ENCODE measurements at places on chromosomes 2 and 18.

DNA sequence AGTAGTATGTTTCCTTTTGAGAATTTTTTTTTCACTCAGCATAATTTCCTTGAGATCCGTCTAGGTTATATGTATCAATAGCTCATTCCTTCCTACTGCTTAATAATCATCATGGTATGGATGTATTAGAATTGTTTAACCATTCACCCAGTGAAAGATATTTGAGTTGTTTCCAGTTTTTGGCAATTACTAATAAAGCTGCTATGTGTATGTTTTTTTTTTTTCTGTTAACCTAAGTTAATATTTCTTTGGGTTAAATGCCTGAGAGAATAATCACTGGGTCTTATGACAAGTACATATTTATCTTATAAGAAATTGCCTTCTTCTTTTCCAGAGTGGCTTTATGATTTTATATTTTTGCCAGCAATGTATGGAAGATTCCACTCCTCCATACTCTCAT lies 96.4 kb upstream of the ST6GAL2 start:
- DNase-seq, result no peak

GRCh38 chr2:20675701-20676352 lies 8.9 kb downstream of the GDF7 start:
- no peak for DNase-seq

GRCh38 chr18:12593866-12594265 lies 64.0 kb downstream of the SPIRE1 start:
- DNase-seq, result no peak

DNA sequence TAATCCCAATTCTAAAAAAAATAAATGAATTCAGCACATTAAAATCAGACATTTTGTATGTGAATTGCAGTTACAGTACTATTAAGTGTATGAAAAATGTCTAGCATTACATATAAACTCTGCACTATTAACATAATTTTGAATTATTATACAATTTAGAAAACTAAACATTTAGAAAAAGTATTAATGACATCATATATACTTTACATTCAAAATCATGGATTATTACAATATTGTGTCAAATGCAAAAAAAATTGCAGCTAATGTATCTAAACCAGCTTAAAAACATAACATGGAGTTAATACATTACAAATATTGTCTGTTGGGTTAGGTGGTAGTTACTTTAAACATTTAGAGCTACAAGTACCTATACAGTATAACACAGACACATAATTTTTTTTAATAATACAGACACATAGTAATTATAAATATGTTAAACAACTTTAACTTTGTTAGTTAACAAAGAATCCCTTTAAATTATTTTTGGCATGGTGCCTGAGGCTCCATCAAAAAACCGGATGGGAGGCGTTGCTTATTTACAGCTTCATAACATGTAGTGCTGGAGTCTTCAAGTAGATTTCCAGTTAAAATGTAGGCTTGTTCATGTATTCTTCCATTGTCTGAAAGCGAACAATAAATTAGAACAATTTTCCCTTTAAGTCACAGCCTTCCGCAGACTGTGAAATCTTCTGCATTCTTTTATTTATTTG lies 79.1 kb downstream of the AP1S3 start:
- DNase-seq, result no peak

- DNase-seq, result no peak
These were observed 858.8 kb upstream of the GYPC start for GRCh38 chr2:125797192-125797591.

- DNase-seq, result no peak
These were observed 2012.3 kb upstream of the PIK3C3 start for GRCh38 chr18:39942702-39943101.

- DNase-seq, result no peak
These were observed 66.4 kb downstream of the BABAM2 start for GRCh38 chr2:27956888-27957287.

DNA sequence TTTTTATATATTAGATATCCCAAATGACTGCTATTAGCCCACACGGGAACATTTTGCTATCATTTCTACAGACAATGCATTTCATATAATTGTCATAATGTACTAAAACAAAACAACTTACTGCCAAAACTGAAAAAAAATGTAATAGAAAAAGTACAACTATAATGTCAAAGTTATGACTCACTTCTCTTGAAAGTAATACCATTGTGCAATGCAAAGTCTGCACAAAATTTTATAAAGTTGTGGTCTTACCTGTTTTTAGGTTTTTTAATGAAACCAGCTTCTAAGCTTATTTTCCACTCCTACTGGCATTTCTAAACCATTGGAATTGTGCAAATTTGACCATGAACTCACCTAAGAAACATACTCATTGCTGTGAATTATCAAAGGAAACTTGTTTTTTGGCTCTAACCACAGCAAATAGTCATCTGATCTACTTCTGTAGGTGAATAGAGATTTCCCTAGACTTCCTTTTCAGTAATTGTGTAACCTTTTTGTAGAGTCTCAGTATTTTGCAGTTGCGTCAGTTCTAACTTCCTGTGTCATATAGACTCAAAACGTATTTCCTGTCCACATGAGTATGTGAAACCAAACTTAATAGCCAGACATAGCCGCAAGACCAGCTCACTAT lies 31.9 kb upstream of the TFPI start:
- no peak for DNase-seq

DNA sequence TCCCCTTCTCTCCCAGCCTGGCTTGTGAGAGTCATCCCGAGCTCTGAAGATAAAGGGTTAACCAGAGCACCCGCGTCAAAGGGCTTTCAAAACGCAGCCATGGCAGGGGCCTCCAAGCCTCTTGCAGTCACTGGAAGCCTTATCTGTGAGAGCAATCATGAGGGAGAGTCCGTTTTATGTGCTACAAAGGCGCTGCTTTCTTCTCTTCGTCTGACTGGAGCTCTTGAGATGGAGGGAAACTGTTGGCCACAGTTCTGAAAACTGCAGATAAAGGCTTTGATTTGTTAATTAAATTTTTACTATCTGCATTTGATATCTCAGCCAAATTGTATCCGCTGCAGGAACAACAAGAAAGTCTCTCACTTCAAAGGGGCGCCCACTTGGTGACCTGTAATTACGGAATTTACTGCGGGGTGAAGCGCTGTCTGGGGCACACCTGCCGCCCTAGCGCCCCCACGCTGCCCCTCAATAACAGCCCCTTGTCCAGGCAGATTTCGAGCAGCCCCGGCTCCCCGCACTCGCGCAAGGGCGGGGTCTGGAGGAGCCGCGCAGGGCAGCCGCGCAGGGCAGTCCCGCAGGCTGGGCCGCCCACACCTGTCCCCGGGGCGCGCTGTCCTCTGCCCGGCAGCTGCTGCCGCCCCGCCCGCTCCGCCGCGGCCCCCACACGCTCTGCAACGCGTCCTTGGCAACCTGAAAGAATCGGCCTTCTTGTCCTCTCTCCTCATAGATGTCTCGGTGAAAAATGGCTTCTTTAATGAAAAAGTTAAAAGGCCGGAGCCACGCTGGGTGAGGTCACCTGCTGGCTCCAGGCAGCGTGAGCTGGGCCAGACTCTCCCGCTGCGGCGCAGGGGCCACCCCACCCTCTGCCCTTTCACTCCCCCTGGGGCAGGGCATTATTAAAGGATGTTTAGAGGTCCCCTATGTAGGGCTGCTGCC lies 217.9 kb downstream of the VAPA start:
- DNase-seq, result no peak

DNA sequence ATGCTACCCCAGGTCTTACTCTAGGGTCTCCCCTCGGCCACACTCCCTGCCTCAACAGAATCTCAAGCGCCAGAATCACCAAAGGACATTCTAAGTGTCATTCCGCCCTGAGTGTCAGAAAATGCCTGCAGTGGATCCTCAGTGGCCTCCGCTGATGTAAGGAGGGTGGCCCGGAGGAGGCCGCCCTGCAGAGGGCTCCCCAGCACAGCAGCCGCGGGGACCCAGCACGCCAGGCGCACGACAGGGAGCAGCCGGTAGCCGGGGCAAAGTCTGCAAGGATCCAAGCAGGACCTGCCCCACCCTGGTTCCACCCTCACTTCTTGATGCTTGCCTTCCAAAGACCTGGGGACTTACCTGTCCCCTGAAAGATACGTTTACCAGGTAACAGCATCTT lies 54.2 kb upstream of the ID2 start:
- DNase-seq, result no peak

DNA sequence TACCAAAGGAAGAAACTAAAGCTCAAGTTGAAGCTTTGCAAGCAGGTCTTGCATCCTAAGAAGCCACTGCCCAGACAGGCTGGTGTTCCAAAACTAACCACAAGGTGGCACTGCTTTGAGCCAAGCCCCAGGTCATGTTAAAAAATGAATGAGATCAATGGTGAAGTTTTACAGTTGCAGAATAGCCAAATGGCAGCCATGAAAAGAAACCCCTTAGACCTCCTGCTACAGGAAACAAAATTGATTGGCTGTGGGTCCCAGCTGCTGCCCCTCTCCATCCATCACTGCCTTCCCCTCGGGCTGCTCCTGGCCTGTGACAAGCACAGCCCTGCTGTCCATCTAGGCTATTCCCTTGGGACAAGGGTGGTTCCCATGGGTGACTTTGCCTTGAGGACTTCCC lies 20.7 kb upstream of the MREG start:
- peak; percentile 71 for DNase-seq

DNA sequence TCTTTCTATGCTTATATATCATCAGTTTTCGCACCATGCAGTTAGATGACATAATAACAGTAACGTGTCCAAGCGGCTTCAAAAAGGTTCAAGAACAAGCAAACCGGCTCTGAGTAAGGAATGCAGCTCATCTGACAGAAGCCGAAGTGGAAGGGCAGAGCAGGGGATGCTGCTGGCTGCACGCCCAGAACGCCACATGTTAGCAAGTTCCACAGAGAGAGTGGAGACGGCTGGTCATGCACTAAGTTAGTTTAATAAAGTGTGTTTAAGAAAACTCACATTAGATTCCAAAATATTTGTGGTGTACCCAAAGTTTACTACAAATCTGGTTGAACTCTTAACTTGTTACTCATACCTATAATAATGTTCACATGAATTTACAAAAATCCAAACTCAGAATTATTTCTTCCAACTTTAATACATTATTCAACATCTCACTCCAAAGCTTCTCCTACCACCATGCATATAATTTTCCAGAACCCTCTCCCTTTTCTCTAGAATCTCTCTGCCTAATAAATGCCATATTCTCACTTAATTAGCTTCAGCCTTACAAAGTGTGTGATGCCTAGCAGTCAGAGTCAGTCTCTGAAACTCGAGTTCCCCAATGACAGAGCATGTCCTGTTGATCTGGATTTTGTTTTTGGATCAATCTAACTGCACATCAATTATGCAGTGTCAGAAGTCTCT lies 170.0 kb downstream of the DNAH7 start:
- DNase-seq, result no peak

GRCh38 chr2:14126846-14127245 lies 505.7 kb upstream of the LRATD1 start:
- no peak for DNase-seq

DNA sequence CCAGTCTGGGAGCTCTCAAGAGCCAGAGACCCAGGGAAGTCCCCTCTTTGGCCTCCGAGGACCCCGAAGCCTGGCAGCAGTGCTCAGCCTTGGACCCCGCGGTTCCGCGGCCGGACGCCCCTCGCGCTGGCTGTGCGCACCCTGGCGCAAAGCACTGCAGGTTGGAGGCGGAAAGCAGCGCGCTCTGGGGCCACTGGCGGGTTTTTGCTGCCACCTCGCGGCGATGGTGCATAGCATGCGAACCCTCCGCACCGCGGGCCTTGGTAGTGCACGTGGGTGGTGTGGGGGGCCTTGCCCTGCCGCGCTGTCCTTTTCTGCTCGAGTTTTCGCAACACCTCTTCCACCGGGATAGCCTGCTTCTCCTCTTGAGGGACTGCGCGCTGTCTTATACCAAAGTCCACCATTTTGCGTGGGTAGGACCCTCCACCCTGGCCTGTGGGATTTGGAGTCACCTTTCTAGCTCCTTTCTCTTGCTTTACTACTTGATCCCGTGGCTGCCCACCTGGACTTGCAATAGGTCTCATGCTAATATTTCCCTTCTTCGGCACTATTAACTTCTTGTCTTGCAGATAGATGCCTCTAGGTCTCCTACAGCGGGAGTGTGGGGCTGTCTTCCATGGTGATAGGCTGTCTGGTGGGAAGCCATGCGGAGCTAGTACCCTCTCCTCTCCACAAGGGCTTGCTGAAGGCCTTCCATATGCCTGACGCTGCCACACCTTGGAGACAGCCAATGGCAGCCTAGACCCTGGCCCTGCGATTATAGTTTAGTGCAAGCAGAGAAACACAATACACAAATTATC lies 14.3 kb downstream of the SIX3 start:
- DNase-seq, result peak; percentile 85

- peak; percentile 6 for DNase-seq
These were observed 60.3 kb downstream of the STEAP3 start for GRCh38 chr2:119283873-119284331.

GRCh38 chr2:111919794-111920608 lies 21.6 kb downstream of the MERTK start:
- DNase-seq, result no peak

- DNase-seq, result no peak
These were observed 2176.3 kb upstream of the CELF4 start for GRCh38 chr18:39741755-39742466.

DNA sequence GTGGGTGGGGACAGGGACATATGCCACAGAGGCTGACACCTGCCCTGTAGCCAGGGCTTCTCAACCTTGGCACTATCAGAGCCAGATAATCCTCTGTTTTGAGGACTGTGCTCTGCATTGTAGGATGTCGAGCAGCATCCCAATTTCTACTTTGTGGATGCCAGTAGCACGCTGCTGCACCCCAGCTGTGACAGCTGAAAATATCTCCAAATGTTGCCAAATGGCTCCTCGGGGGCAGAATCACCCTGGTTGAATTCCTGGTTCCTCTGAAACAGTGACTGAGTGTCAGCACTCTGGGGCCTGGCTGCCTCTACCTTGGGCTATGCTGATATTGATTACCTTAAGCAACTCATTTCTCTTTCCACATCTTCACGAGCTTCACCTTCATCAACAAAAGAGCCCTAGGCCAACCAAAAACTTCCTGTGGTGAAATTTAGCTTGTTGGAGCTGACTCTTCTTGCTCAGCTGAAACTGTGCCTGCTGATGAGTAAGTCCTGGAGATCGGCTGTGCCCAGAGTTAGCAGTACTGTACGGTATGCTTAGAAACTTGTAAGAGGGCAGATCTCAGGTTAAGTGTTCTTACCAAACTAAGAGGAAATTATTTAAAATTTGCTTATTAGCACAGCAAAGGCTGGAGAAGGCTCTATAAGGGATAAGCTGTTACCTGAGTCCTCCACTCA lies 138.1 kb downstream of the SEPTIN10 start:
- no peak for DNase-seq

- no peak for DNase-seq
These were observed 183.8 kb downstream of the MYT1L start for GRCh38 chr2:2146969-2147900.

DNA sequence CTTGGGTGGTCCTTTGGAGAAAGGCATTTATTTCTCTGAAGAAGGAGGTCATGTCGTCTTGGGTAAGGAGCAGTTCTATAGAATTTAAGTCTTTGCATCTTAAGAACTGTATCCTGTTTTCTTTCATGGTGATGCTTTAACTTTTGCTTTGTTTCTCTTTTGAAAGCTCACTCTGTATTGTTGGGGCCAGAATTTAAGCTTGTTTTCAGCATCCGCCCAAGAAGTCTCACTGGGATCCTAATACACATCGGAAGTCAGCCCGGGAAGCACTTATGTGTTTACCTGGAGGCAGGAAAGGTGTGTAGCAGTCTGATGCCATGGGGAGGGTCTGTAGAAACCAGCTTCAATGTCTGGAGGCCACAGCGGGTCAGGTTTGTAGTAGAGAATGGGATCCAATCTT lies 64.7 kb upstream of the TTC39C start:
- no peak for DNase-seq

- DNase-seq, result no peak
These were observed 311.2 kb upstream of the CRIM1 start for GRCh38 chr2:36044411-36044810.

GRCh38 chr2:21451403-21451802 lies 327.6 kb downstream of the TDRD15 start:
- DNase-seq, result no peak

- DNase-seq, result no peak
These were observed 253.0 kb upstream of the ERBB4 start for GRCh38 chr2:212791569-212791968.

All from GM10248 (cell line).